ENCODE measurements at places on chromosomes 12 and 14.

GRCh38 chr14:22494486-22495135, 94.4 kb downstream of the DAD1 start:
- no peak for DNase-seq

- peak; percentile 81 for DNase-seq
Observed at GRCh38 chr14:50920482-50921230, 23.6 kb downstream of the PYGL start.

DNA sequence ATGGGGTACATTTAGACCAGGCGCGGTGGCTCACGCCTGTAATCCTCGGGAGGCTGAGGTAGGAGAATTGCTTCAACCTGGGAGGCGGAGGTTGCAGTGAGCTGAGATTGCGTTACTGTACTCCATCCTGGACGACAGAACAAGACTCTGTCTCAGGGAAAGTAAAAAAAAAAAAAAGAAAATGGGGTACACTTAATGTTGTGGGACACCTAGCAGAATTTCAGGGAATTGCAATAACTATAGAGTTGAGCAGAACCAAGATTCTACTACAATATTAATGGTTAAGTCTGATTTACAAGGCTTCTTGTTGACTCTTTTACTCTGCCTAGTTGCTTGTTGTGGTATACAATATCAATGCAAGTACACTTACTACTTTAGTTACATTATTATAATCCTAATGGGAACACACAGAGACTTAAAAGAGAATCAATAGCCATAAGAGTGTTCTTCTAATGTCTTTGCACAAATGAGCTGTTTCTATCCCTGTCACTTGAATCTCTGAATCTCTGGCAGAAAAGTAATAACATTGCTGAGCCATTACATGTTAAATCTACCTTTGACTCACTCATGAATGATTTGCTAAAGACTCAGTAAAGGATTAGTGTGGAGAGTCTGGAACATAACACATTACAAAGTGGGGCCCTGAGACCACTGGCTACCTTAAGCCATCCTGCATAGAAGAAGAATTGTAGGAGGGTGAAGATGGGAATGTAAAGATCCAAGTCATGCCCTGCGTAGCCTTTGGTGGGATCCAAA, 22.7 kb downstream of the BEST3 start:
- no peak for DNase-seq

- no peak for DNase-seq
Observed at GRCh38 chr14:106174206-106174605, 647.8 kb downstream of the TMEM121 start.

- DNase-seq = no peak
Observed at GRCh38 chr12:53219292-53219955, 12.4 kb upstream of the ITGB7 start.

DNA sequence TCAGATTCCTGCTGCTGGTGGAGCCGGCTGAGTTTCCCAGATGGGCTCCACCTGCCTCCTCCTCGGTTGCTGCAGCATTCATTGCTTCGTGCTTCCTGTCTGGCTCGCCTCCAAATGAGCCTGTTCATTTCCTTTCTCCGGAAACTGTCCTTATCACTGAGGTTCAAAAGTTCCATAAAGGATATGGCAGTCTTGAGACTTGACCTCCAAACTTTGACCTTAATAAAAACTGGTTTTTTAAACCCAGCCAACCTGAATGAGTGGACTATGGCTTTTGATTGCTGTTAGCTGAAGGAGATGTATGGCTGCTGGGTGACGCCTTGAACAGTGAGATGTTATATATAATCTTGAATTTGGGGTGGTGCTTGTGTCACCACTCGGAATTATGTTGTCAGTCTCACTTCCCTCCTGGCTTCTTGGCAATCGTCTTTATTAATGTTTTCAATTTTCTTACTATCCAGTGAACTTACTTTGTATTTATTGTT, 62.7 kb downstream of the RASSF3 start:
- no peak for DNase-seq

DNA sequence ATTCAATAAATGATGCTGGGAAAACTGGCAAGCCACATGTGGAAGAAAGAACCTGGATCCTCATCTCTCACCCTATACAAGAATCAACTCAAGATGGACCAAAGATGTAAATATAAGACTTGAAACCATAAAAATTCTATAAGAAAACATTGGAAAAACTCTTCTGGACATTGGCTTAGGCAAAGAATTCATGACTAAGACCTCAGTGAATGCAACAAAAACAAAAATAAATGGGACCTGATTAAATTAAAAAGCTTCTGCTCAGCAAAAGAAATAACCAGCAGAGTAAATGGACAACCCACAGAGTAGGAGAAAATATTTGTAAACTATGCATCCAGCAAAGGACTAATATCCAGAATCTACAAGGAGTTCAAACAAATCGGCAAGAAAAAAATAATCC, 24.6 kb downstream of the ATG2B start:
- no peak for DNase-seq

DNA sequence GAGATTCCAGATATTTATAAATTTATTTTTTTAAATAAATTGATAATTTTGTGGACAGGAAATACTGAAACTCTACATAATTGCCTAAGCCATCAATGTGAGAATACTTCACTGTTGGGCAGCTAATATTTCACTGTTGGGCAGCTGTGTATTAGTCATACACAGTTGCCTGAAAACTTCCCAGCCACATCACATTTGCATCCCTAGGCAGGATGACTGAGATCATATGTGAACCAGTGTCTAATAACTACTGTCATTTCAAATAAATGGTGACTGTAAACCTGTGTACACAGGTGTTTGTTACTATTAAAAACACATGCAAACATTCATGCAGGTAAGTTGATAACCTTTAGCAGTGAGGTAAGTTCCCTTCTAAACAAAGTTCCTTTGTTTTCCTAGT, 43.9 kb downstream of the TMTC3 start:
- DNase-seq = no peak

GRCh38 chr12:23356927-23357708, 592.4 kb downstream of the SOX5 start:
- DNase-seq = no peak

DNA sequence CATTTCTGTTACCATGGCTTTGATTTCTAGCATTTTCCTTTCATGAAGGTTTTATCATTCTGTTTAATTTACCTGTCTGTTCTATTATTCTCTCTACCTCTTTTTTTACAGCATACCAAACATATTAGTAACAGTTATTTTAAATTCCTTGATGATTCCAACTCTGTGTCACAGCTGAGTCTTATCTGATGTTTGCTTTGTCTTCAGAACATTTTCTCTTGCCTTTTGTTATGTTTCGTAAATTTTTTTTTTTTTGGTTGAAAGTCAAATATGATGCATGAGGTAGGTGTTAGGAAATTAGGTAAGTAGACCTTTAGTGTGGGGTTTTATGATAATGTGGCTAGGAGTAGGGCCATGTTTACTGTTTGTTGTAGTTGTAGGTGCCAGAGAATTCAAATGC, 496.4 kb downstream of the FOXG1 start:
- no peak for DNase-seq

DNA sequence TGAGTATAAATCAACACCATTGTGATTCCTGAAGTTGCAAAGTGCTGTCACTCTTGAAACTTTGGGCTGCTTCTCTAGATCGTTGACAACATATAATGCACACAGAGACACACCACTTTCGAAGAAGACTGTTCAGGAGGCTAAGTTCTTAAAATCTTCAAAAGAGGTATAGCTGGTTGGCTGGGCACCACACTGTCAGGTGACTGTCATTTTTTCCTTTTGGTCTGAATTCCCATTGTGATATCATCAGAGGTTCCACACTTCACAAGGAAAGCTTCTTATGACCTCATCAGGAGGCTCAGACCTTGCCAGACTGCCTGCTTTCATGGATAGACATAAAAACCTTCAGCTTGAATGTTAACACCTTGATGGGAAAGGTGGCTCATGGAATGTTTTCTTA, at the start of the genes CAPZA3 and PLCZ1:
CAPZA3 (plus strand) TSS at position 301 of the 400 bp plus-strand sequence. CDS start 150 bp downstream, outside the sequence.
PLCZ1 (minus strand) TSS at position 194 of the 400 bp plus-strand sequence. CDS start 641 bp downstream, outside the sequence.
- no peak for DNase-seq

GRCh38 chr12:62772416-62772955, 162.5 kb downstream of the PPM1H start:
- no peak for DNase-seq

DNA sequence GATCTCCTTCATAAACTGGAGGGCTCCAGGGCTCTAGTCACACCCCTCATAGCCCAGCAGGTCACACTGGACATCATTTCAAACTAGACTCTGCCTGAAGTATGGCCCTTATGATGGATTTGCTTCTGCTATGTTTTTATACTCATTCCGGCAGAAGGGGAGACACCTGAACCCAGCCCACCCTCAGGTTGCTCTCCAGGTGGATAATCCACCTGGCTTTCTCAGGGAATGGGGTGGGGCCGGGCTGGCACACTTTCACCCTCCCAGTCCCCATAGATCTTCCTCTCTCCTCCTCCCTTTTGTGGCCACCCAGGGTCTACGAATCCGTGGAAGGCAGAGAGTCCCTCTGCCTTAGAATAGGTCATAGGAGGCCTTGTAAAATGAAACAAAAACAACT, 9.8 kb upstream of the KRT73 start:
- DNase-seq = no peak

GRCh38 chr14:37968664-37969240, 239.0 kb upstream of the SSTR1 start:
- DNase-seq = no peak

- no peak for DNase-seq
Observed at GRCh38 chr12:99722690-99723486, 75.3 kb downstream of the GARIN6 start.

- no peak for DNase-seq
Observed at GRCh38 chr14:53953828-53954550, 2.6 kb downstream of the BMP4 start.

DNA sequence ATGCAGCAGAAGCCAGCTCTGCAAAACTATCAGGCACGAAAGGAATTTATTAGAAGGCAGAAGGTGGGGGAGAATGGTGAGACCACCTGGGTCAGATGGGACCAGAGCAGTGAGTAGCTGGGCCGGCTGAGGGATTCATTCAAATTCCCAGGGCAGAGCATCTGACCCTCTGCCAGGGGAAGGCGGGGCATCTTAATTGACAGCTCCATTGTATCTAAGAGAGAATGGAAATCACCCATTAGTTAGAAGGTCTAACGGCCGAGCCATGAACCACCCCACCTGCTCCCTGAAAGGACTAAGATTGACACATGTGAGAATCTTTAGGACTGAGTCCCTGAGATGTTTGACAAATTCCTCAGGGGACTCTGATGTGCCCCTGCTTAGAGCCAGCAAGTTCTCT, 83.7 kb downstream of the PHETA1 start:
- no peak for DNase-seq

- DNase-seq = no peak
Observed at GRCh38 chr12:93176610-93177126, 201.1 kb upstream of the NUDT4 start.

DNA sequence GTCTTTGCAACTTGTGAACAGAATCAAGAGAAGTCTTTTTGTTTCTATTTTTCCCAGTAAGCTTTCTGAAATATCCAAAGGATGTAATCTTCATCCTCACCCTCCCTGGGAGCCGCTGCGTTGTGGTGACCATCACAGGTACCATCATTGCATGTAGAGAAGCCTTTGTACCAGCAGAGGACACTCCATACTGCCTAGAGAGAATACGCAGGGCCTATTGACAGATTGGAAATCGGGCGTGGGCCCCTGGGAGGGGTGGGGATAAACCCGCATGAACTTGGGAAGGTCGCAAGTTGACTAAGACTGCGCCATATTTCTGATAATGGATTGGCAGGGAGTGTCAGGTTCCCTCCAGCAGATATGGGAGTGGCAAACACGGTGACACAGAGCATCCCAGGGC, 12.7 kb downstream of the KRT1 start:
- DNase-seq = no peak

Measured in AG09319 (cell line).